ENCODE measurements at places on chromosomes 6 and 20.

GRCh38 chr6:107655245-107655644, 165.3 kb downstream of the SOBP start:
- DNase-seq = no peak

- no peak for DNase-seq
Observed at GRCh38 chr20:44477151-44477550, 1.5 kb downstream of the TTPAL start.

GRCh38 chr6:40806256-40806864, 219.2 kb upstream of the LRFN2 start:
- no peak for DNase-seq

GRCh38 chr20:35698298-35699126, 640 bp downstream of the NFS1 start:
- no peak for DNase-seq

DNA sequence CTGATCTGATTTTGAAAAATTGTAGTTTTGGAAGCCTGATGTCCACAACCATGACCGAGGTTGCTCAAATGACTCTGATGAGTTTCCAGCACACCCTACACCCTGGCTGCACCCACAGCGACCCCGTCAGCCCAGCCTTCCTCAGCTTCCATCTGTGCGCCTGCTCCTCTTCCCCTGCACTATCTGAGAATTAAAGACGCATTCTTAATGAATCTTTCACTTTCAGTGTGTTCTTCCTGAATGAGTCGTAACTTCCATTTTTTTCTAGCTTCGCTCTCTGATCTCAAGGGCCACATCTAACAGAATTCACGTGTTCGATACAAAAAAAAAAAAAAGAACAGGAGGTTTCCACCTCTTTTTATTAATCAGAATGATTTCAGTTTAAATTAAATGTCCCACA, 21.3 kb upstream of the RREB1 start:
- no peak for DNase-seq

DNA sequence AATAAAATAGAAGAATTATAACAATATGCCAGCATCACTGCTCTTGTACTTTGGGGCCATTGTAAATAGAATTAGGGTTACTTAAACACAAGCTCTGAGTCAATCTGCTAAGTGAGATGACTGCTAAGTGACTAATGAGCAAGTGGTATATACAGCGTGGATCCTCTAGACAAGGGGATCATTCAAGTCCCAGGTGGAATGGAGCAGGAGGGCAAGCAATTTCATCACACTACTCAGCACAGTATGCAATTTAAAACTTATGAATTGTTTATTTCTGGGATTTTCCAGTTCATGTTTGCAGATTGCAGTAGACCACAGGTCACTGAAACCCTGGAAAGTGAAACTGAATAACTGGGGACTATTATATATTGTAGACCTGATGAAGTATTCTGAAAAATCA, 235.3 kb downstream of the BTBD3 start:
- no peak for DNase-seq

GRCh38 chr6:124854338-124854922, 107.8 kb upstream of the RNF217 start:
- no peak for DNase-seq

- no peak for DNase-seq
Observed at GRCh38 chr6:105449756-105450390, 47.0 kb upstream of the PREP start.

GRCh38 chr6:28943557-28944411, 20.0 kb upstream of the TRIM27 start:
- peak; percentile 18 for DNase-seq

DNA sequence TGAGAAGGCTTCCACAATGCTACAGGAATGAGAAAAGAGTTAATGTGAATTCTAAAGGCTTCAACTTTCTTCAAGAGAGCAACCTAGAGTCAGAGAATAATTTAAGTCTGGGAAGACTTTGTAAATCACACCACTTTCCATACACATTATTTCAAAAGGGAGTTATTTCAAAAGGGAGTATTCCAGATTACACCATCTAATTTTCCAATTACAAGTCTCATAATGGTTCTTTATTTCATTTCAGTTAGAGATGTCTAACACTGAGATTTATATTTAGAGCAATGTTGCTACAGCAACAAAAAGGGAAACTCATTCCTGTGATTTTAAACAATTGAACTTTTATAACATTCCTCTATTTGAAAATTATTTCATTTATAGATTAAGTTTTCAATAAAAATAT, 98.8 kb upstream of the DST start:
- DNase-seq = no peak

- no peak for DNase-seq
Observed at GRCh38 chr20:32605167-32605656, 20.1 kb upstream of the NOL4L start.

DNA sequence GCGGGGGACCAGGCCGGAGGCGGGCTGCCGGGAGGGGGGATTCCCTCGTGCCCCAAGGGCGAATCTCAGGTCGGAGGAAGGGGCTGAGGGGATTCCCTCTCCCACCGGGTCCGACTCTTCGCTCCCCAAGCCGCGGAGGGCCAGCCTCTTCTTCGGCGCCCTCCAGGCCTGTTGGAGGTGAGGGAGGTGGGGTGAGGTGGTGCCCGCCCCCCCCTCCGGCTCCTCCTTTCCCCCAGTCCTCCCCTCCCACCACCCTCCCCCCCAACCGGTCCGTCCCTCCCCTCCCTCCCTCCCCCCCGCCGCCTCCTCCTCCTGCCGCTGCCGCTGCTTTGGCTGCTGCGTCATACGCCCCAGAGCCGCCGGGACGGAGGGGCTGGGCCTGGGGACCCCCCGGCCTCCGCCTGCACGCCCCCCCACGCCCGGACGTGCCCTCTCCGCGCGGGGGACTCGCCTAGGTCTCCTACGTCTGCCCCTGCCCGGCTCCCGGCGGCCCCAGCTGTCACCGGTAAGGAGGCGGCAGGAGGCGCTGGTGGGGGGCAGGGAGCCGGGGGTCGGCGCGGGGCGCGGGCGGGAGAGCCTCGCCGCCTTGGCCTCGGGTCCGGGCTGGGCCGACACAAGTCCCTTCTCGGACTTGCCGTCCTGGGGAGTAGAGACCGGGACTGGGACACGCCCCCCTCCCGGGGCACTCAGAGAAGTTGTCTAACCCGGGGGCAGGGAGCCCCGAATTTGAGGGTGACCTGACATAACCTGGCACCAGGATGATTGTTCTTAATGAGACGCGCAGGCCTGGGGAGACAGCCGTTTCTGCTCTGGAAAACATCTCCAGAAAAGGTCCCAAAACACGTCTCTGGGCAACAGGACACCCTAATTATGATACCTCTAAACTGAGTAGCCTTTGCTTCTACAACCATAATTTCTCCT, at the start of gene PHF1:
Gene PHF1 (plus strand): TSS at position 304 of the 921 bp plus-strand sequence. CDS start 1,250 bp downstream, outside the sequence.
- DNase-seq = no peak

- DNase-seq = no peak
Observed at GRCh38 chr6:80196906-80197305, 90.4 kb downstream of the BCKDHB start.

- peak; percentile 17 for DNase-seq
Observed at GRCh38 chr6:20211941-20212391, 303 bp downstream of the MBOAT1 start.

DNA sequence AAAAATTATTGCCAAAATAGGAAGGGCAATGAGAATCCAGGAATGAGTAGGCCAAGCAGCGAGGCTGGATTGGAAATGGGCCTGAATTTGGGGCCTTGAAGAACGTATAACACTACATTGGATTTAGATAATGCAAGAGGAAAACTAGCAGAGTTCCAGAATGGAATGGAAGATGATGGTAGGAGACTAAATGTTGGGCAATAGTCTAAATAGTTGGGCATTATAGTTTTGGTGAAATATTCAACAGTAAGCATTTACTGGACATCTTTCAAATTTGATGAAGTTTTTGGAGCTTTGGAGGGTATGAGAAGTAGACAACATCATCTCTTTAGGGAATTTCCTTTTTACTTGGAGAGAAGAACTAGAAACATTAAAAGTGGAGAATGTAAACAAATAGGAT, 3.4 kb upstream of the JARID2 start:
- DNase-seq = no peak

- DNase-seq = no peak
Observed at GRCh38 chr6:83057705-83058321, 7.8 kb downstream of the UBE3D start.

- no peak for DNase-seq
Observed at GRCh38 chr20:31698803-31699718, 23.6 kb downstream of the BCL2L1 start.

DNA sequence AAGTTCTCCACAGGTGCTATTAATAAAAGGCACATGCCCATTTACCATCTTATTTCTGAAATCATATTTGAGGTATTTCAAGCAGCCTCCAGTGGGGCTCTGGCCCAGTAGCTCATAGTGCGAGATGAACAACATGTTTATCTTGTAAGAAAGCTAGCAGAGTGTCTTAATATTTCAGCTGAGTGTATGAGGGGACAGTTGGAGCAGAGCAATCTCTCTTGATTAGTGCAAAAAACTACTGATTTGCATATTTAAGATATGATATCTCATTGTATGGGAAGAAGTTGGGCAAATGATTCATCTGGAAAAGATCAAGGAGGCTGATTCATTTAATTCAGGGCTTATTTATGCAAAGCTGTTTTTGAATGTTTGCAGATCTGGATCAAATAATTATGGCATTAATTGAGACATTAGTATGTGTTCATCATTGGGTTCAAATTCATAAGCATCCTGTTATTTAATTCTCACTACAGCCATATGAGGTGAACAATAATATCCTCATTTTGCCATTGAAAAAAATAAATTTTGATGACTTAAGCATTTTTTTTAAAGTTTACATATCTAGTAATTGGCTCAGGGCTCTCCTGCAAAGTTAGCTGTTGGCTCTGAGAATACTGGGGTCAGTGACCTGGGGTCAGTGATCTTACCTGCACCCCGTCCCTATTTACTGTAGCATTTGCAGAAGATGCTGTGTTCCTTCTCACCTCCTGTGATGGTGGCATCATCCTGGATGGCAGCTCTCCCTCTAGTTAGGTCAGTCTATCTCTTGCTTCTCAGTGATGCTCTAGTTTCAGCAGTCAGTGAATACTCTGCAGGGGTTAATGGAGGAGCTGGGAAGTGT, 24.1 kb upstream of the GCLC start:
- DNase-seq = no peak

DNA sequence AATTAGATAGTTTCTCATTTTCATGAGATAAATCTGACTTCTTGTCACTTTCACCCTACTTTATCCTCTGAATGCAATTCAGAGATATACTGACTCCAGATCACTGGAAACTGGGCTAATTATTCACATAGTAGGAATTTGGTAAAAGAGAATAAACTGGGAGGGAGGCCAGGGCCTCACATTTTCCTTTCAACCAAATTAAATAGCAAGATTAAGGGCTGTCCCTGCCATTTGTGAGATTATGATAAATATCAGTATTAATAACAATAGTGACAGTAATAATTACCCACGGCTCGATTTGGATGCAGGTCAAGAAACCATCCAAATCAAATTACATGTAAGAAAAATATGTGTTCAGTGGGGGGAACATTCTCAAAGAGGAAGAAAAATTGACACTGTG, 140.5 kb downstream of the CD83 start:
- no peak for DNase-seq

DNA sequence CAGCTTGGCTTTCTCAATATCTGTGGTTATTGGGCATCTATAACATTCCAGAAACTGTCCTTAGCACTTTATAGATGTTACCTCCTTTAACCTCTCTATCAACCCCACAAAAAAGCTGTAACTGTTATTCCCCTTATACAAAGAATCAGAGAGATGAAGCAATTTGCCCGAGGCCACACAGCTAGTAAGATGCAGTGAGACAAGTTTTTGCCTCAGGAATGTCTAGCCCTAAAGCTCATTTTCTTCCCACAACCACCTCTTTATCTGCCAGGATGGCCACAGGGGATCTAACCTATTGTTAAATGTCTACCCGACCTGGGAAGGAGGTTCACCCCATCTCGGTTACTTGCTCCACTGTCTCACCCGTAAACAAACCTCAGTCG, 31.9 kb upstream of the TCP11 start:
- DNase-seq = no peak

GRCh38 chr6:82841309-82841708, 224.3 kb downstream of the UBE3D start:
- no peak for DNase-seq

- no peak for DNase-seq
Observed at GRCh38 chr6:41344876-41345275, 9.5 kb downstream of the NCR2 start.

DNA sequence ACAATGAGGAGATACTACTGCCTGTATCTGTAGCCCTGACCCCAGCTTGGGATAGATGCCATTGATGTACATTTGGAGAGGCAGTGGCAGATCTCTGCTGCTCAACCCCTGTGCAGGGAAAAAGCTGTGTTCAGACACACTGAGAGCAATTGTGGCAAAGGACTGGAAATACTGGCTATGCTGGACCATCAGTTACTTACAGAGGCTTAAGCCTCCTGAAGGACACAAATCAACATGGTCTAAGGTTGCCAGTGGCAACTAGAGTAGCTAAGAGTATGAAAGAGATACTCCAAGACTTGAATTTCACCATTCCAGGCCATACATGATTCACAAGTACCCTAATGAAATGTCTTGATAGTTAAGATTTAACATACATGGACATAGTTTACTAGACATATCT, 32.4 kb upstream of the ENPP4 start:
- no peak for DNase-seq

DNA sequence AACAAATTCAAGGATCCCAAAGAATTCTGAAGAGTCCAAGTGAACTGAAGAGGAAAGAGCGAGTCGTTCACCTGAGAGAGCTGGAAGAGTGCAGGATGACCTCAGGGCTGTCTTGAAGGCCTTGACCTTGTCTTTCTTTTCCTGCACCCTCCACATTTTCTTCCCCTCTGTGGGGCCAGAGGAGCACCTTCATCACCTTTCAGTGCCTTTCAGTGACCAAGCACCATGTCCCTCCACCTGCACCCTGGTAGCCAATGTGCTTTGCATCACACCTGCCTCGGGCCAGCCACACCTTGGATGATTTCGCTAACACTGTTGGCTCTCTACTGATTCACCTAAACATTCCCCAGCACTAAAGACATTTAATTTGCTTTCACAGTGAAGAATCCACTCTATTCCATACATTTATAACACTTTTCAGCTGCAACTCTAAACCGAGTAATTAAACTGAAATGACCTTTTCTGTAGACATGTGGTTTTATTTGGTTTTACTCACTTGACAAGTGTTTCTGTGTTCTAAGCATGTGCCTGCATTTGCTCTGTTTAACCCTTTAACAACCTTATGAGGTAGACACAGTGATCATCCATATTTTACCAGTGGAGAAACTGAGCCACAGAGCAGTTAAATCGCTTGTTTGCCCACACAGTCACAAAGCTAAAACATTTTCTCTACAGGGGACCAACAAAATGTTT, 121.3 kb upstream of the CST7 start:
- no peak for DNase-seq

DNA sequence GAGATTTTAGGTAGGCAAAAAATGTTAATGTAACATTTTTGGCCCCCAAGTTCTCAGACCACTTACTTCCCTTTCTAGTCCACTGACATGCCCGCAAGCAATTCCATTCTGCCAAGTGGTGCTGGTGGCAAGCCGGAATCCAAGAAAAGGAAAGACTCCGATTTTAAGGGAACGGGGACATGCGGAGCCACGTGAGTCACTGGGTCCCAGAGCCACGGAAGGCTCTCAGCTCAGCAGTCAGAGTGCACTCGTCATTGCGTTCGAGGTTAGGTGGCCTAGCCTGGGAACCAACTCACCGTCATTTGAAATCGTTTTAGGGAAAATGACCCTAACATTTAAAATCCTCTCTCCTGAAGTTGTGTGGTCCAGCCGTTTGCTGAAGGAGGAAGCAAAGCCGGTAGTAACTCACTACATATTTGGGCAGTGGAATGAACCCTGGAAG, 711 bp upstream of the SIRT5 start:
- no peak for DNase-seq
